HCT116 (cell line): ENCODE measurements at places on chromosomes 11 and 22. TPM values are rescaled to one million over a fixed set of nuclear protein-coding genes. Genes with fewer than 3 reads are reported as not detected.

Gene HEPN1
- not detected for total RNA-seq

GRCh38 chr11:69533296-69534165 is 52.1 kb downstream of the LINC01488 start:
- DNase-seq = no peak

Gene RFPL2
- 0.61 TPM for total RNA-seq

GRCh38 chr11:133525976-133526375 is 6.3 kb downstream of the OPCML start:
- DNase-seq = no peak

- DNase-seq = no peak
These were observed 4.1 kb downstream of the INPP5J start for GRCh38 chr22:31126869-31127175.

- peak; percentile 52 for DNase-seq
These were observed 61.7 kb downstream of the PARVB start for GRCh38 chr22:44085743-44086270.

Gene TXNRD2
- total RNA-seq = 19.7 TPM

- DNase-seq = no peak
These were observed 935.9 kb downstream of the JRKL start for GRCh38 chr11:97325693-97326092.

DNA sequence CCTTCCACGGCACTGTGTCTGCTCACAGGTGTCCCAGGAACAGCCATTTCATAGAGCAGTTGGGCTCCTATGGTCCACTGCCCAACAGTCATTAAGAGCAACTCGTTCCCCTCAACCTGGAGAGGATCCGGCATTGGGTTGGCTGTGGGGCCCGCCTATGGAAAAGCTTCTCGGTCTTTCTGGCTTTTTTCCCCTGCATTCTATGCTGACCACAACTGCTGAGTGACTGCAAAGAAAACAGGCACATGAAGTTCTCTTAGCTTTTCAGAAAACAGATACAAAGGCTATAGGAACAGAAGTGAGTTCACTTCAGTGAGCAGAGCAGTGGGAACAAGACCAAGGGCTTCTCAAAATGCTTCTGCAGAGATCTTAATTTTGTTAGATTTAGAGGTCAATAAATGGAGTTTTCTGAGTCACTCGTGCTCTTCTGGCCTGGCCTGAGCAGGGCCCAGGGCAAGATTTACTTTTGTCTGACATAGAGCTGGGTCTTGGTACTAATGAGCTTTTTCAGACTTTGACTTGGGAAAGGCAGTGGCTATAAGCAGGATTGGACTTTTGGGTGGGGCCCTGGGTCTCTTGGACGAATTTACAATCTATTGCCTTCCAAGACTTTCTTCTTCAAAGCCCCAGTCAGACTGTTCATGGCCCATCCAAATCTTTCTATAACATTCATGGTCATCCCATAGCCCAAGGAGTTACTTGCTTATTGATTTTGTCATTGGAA is 13.6 kb upstream of the APOL5 start:
- DNase-seq = no peak

GRCh38 chr22:29151316-29151715 is 54.4 kb upstream of the EMID1 start:
- DNase-seq = no peak

GRCh38 chr11:8942518-8943066 is at the start of gene ASCL3:
TSS of gene ASCL3 (minus strand) at chr11:8943016. CDS start at chr11:8938161, 4,855 bp downstream.
- DNase-seq = no peak

Gene C11orf91
- 0.54 TPM for total RNA-seq

Gene OR51I1
- 23.1 TPM for total RNA-seq

GRCh38 chr11:74846770-74847169 is 98.1 kb downstream of the RNF169 start:
- no peak for DNase-seq

- DNase-seq = no peak
These were observed 639 bp downstream of the CRY2 start for GRCh38 chr11:45847911-45848316.

DNA sequence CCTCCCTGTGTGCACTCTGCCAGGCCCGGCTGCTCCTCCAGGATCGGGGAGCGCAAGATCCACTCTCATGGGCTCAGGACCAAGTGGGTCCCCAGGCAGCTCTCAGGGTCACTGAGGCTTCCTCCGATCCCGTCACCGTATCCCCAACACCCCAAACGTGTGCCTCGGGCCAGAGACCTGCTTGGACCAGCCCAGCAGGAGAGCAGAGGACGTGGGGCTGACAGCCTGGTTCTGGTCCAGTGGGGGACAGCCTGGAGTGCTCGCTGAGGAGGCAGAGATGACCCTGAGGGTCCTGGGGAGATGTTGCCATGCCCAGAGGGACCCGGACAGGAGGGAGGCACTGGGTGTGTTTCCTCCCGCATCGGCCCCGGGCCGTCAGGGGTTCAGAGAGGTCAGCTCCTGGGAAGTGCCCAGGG is 1402.6 kb downstream of the BRD1 start:
- no peak for DNase-seq

- DNase-seq = no peak
These were observed 248.6 kb downstream of the TMEM135 start for GRCh38 chr11:87286338-87286737.

DNA sequence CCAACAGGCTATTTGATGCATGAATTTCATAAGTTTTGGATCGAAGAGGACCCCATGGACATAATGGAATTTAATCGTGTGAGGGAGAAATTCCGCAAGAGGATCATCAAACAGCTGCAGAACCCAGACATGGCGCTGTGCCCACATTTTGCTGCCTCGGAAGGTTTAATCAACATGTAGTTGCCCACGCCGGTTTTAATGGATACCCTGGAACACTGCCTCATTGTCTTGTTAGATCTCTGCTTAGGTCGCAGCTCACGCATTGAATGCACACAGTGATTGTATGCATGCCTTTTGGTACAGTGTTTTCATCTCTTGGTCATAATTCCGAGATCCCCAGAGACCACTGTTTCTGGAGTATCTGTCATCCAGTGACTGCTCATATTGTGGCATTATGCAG is 46.8 kb downstream of the SLN start:
- no peak for DNase-seq

Gene OR8D1
- total RNA-seq = not detected

Gene MRPL17
- 75.0 TPM for total RNA-seq

Gene MS4A4E
- not detected for total RNA-seq

GRCh38 chr22:44181033-44181911 is 547 bp downstream of the PARVG start:
- DNase-seq = no peak

Gene NLRP14
- total RNA-seq = 0.49 TPM

DNA sequence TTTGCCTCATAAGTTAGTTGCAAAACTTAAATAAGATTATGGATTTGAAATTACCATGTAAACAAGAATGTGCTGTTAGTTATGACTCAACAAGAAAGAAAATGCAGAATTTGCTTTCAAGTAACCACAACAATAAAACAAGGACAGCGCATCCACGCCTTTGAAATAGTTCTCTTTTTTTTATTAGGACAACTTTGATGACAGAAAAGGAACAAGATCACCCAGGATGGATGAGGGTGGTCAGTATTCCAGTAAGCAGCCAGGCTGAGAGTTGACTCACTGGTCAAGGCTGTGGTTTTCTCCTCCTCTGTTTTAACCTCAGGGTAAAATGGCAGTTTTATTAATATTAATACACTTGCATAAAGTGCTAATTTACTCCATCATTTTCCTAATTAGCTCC is 544.4 kb downstream of the OPCML start:
- no peak for DNase-seq

Gene ALDH3B1
- 25.5 TPM for total RNA-seq

Gene MAP6
- not detected for total RNA-seq

Gene OR51B4
- total RNA-seq = 43.7 TPM

GRCh38 chr11:28366549-28367346 is 258.6 kb downstream of the METTL15 start:
- no peak for DNase-seq

Gene NTM
- not detected for total RNA-seq

GRCh38 chr11:132450631-132451030 is 1080.2 kb downstream of the NTM start:
- DNase-seq = no peak

GRCh38 chr11:69459848-69460539 is 21.5 kb upstream of the LINC01488 start:
- DNase-seq = no peak

DNA sequence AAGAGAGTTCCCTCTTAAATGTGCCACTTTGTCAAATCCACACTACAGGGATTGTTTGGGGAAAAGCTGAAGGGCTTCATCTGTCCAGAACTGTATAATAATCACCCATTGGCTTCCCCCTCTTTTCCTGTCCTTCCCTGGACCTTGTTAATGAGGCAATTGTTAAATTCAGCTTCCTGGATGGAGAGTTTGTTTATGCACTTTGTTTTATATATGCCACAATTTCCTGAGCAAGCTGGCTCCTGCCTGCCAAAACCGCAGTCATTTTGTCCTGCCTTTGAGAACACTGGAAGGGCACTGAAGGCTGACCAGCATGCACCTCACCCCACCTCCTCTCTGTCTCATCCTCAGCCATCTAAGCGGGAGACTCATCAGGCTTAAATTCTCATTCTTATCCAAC is 86.2 kb downstream of the MSANTD4 start:
- peak; percentile 21 for DNase-seq

GRCh38 chr22:35310556-35311550 is 11.2 kb downstream of the TOM1 start:
- DNase-seq = no peak

DNA sequence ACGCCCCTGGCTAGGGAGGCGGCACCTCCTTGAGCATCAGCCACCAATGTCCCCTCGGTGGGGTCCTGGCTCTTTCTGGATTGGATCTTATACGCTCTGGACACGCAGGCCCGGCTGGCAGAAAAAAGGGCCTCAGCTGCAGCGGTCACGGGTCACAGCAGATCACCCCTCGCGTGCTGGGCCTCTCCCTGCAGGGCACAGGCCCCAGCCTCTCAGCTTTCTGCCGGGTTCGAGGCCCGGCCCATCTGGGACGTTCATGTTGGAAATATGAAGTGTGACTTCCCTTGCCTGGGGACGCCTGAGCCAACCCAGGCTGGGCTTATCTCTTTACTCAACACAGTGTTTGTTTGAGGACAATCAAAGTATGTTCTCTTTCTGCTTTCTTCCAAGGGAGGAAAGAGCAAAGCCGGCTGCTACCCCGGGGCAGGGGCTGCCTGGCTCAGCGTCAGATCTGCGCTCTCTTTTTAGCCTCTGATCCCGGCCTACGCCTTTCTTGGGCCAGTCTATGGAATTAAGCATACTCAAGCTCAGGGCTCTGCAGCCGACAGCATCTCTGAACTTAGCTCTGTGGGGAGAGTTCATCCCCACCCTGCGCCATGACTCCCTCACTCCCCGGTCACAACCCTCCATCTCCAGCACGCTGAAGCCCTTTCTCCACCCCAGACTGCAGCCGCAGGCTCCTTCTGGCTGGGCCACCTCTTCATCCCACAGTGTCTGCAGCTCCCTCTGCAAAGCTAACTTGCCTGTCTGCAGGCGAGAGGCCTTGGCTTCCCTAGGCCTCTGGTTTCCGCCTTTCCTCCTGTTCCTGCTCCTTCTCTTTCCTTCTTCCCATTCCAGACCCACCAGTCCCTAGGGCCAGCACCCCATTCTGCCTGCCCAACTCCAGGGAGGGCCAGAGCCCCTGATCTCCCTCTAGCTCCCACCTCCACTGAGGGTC is 38.8 kb downstream of the ADAMTS15 start:
- DNase-seq = no peak

DNA sequence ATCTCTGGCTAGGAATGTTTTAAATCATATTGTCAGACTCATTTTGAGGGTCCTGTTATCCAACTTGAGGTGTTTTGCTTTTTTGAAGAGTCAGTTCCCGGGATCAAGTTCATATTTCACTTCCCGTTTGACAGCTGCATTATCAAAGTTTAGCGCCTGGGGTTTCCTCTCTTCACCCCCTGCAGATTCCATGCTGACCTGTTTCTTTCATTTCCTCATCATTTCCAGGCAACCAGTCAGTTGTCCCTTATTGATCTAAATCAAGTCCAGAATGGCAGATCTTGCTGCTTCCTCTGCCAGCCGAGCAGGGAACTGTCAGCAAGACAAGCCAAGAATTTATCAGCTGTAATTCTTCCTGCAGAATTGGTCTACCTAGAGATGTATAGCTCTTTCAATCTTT is 197.6 kb upstream of the SYN3 start:
- DNase-seq = no peak

Gene UBQLNL
- total RNA-seq = not detected

DNA sequence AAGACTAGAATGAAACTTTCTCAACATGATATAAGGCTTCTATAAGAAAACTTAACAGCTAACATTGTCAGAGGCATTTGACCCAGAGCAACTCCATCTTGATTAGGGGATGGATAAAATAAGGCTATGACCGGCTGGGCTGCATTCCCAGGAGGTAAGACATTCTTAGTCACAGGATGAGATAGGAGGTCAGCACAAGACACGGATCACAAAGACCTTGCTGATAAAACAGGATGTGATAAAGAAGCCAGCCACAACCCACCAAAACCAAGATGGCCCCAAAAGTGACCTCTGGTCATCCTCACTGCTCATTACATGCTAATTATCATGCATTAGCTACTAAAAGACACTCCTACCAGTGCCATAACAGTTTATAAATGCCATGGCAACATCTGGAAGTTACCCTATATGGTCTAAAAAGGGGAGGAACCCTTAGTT is 135.2 kb downstream of the TTC28 start:
- DNase-seq = no peak

- DNase-seq = no peak
These were observed 1.7 kb downstream of the ABTB2 start for GRCh38 chr11:34356130-34356529.

Gene CECR2
- 6.0 TPM for total RNA-seq

- DNase-seq = no peak
These were observed 7.1 kb downstream of the NLRX1 start for GRCh38 chr11:119175493-119176077.

- no peak for DNase-seq
These were observed 2.3 kb upstream of the ALKBH8 start for GRCh38 chr11:107567739-107568335.

Gene VWCE
- 2.5 TPM for total RNA-seq

- DNase-seq = no peak
These were observed 2.5 kb downstream of the SCO2 start for GRCh38 chr22:50522806-50523438.

GRCh38 chr11:102449651-102450570 is 2.7 kb downstream of the TMEM123 start:
- no peak for DNase-seq

- no peak for DNase-seq
These were observed 69.5 kb upstream of the NUP50 start for GRCh38 chr22:45094081-45094720.
